ENCODE measurements at places on chromosomes 5 and 9.

DNA sequence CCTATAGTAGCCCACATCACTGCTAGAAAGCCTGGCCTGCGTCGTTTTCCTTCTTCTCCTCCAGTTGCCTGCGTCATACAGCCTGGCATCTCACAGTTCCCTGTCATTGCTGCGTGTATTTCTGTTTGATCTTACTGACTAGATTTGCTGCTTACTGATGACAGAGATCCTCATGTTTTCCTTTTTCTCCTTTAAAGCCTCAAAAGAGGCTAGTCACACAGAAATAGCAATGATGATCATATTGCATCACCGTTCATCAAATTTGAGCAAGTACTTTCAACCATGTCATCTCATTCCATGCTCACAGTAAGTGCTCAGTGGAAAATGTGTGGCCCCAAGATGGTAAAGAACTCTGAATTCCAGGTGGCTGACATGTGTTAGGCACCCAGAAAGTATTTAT, 76.8 kb downstream of the MVB12B start:
- no peak for DNase-seq

- no peak for DNase-seq
These were observed 33.3 kb downstream of the PIP5K1B start for GRCh38 chr9:68738358-68738757.

DNA sequence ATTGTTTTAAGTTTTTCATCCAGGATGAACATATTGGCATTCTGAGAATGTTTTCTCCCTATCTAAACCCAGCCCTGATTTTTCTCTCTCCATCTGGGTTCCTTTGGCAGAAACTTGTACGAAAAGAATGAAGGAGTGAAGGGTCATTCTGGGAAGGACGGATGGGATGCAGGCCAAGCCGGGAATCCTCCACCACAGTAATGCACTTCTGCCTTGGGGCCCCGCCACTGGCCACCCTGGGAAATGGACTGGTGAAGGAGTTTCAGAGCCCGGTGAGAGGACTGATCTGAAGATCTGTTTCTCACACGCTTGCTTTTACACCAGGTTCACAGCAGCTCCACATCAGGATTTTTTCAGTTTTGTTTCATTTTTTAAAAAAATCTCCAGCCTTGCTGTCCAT, 554.8 kb downstream of the BNC2 start:
- DNase-seq: no peak

DNA sequence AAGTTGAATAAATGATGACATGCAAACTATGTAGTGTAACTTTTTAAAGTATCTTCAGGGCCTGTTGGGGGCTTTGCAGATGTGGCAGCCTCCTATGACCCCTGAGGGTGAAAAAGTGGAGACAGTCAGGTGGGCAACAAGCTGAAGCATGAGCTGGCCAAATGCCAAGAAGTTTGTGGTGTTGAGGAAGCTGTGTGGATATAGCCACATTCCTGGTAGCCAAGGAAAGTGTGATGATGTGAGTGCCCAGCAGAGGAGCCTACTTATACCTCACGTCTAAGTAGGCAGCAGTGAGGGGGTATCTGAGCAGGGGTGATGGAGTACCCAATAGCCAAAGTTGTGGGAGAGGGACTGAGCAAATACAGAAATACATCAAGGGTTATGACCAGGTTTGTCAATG, 621.2 kb upstream of the CDH6 start:
- no peak for DNase-seq

DNA sequence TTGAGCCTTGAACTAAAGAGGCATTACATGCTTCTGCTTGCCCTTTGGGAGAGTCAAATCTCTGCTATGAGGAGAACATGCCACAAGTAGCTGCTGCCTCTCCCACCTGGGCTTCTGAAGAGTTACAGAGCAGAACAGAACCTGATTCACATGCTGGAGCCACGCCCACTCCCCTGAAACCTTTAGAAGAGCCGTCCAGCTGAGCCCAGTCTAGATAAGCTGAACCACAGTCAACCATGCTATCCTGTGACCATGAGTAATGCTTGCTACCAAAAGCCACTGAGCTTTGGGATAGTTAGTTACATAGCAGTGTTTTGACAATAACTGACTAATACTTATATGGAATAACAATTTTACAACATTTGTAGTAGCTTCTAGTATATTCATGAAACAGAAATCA, 111.0 kb upstream of the VCAN start:
- DNase-seq: no peak

DNA sequence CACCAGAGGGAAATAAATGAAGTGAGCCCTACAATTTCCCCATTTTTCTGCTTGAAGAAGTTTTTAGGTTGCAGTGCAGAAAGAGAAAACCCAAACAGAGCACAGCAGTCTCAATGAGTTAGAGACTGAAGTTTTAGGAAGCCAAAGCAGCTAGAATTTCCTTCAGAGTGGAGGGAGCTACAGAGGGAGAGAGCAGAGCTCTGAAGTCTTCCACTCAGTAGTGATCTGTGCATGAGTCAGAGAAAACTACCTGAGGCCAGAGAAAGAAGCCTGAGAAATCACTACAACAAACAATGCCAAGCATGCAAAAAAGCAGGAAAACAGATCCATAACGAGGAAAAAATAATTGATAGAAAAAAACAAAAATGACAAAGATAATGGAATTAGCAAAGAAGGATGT, 17.9 kb upstream of the NDUFB6 start:
- no peak for DNase-seq

- no peak for DNase-seq
These were observed 27.4 kb downstream of the BARHL1 start for GRCh38 chr9:132609829-132610228.

Measured in right kidney (tissue), 9 donors.